Stimulated activated CD4-positive, alpha-beta T cell treated with anti-CD3 and anti-CD28 coated beads, TNF-alpha, amount 100 ng/mL, for 1 hour (primary cell): ENCODE measurements at places on chromosomes 12 and 14.

- no peak for DNase-seq
Observed at GRCh38 chr14:100810861-100811461, 15.0 kb upstream of the MEG3 start.

DNA sequence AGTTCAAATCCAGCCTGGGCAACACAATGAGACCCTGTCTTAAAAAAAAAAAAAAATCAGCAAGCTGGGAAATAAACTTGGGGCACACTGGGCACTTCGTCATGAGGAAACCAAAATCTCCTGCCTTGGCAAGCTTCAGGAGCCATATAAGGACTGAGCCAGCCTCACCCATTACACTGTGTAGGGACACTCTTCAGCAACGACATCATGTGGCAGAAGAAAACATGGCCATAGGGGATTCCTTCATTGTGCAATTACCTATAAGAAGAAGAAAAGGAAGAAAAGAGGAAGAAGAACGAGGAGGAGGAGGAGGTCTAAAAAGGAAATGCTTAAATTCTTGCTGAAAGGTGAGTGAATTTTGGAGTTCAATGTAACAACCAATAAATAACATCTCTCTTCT is 26.1 kb upstream of the IFNG start:
- no peak for DNase-seq

- no peak for DNase-seq
Observed at GRCh38 chr12:123050913-123051312, 70.4 kb downstream of the ARL6IP4 start.

DNA sequence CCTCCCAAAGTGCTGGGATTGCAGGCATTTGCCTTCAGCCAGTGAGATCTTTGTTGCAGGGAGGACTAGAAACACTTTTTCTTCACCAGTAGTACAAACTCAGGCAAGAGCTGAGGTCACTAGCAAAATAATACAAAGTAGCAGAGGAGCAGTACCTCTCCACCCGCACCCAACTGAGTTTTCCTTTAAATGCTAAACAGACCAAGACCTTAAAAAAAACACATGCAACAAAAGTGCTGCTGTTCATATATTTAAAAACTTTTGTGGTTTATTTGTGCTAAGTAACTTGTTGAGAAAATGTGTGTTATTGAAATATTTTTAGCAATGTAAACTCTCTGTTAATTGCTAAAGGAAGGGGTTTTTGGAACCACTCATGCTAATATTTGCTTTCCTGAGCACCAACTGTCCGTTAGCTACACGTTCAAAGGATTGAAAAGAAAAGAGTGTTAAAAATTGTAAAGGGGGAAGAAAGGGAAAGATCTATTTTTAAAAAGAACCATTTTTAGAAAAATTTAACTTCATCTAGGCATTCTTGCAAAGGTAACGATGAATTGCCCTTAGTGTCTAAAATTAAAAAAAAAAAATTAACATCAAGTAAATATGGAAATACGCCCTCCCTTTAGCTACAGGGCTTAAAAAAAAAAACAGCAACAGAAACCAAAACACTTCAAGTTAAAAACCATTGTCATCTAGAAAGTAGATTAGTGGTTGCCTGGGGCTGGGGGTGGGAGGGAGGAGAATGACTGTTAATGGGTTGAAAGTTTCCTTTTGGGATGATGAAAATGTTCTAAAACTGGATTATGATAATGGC is 114.0 kb upstream of the KRAS start:
- no peak for DNase-seq

- no peak for DNase-seq
Observed at GRCh38 chr12:38116968-38117367, 199.6 kb upstream of the ALG10B start.

- no peak for DNase-seq
Observed at GRCh38 chr14:96104469-96105057, 65.4 kb downstream of the C14orf132 start.

- DNase-seq = no peak
Observed at GRCh38 chr12:89556976-89557375, 31.1 kb upstream of the POC1B start.

DNA sequence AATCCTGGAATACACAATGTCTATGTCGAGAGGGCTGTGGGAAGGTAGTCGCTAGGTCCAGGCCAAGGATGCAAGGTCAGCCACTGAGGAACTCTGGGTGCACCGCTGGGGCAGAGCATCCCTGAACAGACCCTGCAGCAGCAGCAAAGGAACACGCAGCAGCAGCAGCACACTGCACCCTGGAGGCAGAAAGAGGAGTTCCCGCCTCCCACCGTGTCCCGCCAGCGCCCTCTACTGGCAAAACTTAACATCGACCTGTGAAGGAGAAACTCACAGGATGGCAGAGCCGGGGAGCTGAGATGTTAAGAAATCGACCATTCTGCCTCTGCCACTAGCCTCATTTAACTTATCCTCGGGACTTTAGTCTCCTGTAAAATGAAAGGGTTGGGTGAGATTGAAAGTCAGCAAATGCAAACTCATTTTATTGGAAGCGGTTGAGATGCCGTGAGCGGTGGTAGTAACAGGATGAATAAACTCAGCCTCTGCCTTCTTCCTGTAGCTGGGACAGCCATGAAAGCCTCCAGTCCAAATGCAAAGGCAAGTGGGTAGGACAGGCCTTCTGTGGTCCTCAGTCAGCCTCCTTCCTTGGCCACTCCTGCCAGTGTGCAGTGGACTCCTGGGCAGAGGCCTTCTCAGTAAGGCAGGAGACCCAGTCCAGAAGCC is 45.6 kb downstream of the STAB2 start:
- no peak for DNase-seq

- DNase-seq = no peak
Observed at GRCh38 chr12:67539946-67540345, 108.6 kb upstream of the DYRK2 start.

GRCh38 chr14:58287607-58288042 is 10.7 kb upstream of the ARID4A start:
- no peak for DNase-seq

GRCh38 chr14:51806026-51807023 is 54.1 kb upstream of the GNG2 start:
- no peak for DNase-seq

DNA sequence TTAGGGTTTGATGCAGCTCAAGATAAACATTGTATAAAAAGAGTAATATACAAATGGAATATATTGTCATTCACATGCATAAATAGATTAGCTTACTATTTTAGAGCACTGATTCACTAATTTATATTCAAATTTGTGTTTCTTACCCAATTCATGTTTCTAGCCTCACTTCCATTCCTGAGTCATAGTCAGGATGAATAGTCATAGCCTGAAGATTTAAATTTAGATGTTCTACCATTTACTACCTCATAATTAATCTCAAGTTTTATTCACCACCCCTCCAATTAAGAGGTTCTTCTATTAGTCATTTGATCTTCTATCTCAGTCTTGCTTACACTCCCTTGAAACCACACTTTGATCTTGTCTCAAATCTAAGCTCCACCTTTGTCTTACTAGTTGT is 38.7 kb downstream of the ANO4 start:
- DNase-seq = no peak

DNA sequence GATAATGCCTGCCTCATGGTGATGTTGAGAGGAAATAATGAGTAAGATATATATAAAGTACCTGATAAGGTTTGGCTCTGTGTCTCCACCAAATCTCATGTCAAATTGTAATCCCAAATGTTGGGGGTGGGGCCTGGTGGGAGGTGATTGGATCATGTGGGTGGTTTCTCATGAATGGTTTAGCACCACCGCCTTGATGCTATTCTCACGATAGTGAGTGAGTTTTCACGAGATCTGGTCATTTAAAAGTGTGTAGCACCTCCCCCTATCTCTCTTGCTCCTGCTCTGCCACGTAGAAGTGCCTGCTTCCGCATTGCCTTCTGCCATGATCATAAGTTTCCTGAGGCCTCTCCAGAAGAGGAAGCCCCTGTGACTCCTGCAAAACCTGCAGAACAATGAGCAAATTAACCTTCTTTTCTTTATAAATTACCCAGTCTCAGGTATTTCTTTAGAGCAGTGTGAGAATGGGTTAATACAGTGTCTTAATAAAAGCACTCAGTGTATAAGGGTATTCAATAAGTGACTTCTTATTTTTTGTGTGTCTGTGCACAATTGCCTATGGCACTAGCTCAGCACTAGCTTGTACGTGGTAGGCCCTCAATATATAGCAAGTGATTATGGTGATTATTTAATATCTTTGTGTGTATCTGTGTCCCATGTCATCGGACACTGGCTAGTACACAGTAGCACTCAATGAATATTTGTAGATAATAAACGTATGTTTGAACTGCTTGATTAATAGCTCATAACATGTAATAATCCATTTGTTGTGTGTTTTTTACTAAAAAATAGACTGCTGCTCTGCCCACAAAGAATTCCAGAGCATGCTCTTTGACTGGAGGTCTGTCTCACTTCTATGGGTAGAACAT is 138.1 kb upstream of the LMNTD1 start:
- no peak for DNase-seq

DNA sequence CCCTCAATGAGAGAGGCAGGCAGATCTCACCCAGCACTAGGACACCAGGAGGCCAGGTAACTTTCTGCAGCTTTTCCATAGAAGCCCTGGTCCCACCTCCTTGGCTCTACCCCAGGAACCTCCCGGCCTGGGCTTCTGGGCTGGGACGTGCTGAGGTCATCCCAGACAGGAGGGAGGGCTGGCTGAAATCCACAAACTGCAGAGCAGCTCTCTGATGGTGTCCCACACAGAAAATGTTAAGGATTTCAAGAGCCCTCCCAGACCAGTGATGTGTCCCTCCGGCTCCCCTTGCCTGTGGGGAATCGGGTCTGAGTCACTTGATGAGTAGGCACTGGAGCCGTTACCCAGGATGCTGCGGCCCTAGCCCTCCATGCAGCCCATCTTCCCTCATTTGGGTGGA is 124.1 kb downstream of the ESRRB start:
- no peak for DNase-seq

DNA sequence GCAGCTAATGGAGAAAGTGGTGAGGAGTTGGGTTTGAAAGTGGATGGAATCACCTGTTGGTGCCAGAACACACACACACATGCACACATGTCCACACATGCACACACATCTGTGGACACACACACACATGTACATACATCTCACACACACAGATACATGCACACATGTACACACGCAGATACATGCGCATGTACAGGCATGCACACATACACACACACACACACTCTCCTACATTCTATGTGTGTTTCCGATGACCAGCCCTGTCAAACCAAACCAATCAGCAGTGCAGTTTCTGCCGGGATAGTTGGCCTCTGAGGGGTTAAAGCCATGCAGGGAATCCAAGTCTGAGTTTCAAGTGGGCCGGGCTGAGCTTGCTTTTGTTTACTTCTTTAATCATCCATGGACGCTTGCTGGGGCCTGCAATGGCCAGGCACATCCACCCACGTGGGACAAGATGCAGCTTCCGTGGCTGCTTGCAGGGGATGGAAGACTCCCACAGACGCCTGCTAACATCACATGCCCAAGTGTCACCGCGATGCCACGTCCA is 52.5 kb downstream of the GALNT9 start:
- DNase-seq = no peak

- DNase-seq = no peak
Observed at GRCh38 chr12:4001841-4002240, 128.6 kb upstream of the PARP11 start.

DNA sequence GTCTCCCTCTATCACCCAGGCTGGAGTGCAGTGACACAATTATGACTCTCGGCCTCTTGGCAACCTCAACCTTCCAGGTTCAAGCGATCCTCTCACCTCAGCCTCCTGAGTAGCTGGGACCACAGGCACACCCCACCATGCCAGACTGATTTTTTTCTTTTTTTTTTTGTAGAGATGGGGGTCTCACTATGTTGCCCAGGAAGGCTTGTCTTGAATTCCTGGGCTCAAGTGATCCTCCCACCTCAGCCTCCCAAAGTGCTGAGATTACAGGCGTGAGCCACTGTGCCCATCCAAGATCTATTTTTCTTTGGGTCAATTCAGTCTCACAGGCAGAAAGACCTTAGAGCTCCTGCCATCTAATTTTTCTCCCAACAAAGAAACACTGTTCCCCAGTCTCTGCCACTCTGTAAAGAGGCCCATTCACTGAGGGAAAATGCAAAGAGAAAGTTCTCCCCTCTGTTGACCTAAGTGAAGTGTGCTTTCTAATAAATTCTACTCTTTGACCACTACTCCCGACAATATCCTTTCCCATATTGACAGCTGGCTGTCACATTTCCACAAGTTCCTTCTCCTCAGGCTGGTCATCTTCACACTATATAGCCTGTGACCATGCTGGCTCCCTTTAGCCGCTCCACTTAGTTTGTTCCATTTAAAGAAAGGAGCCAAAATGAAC is 23.3 kb downstream of the TMED8 start:
- no peak for DNase-seq

DNA sequence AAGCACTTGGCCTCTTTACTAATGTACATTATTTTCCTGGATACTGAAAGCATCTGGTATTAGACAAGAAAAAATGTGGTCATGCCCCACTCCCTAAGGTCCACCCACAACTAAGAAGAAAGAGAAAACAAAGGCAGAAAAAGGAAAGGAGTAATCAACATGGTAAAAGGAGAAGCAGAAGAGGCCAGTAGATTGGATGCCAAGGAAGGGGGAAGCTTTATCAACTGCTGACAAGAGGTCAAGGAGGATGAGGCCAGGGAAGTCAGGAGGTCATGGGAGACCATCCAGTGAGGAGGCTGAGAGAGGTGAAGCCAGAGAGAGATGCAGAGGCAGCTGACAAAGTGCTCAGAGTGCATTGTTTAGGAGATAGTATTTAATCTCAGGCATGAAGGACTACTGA is 383.5 kb downstream of the ZFP36L1 start:
- DNase-seq = no peak

- no peak for DNase-seq
Observed at GRCh38 chr14:91493169-91493568, 16.9 kb downstream of the PPP4R3A start.

- no peak for DNase-seq
Observed at GRCh38 chr14:21268617-21269251, 508 bp downstream of the HNRNPC start.

DNA sequence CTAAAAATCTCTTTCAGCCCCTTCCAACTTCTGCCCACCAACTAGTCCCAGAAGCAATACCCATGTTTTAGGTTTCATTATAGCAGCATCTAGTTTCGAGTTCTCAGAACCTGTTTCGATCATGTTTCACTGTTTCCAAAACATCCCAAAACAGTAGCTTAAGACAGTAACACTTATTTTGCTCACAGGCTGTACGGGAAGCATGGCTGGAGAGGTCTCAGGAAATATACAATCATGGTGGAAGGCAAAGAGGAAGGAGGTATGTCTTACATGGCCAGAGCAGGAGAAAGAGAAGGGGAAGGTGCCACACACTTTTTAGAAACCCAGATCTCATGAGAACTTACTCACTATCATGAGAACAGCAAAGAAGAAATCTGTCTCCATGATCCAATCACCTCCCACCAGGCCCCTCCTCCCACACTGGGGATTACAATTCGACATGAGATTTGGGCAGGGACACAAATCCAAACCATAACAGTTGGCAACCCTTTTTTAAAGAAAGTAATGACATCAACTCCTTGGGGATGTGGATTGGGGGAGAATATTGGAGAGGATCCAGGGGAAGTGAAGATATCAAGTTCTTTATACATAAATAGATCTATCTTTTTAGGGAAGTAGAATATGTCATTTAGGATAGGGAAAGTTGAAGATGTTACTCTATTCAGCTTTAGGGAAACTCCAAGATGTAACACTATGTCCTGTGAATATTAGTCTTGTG is 269.9 kb upstream of the PLEKHG7 start:
- no peak for DNase-seq
